ENCODE measurements at places on chromosomes 16 and 17.

GRCh38 chr17:62628831-62629555 is 1.5 kb downstream of the MRC2 start:
- DNase-seq = no peak

GRCh38 chr17:41682631-41683030 is 6.1 kb upstream of the EIF1 start:
- DNase-seq = no peak

DNA sequence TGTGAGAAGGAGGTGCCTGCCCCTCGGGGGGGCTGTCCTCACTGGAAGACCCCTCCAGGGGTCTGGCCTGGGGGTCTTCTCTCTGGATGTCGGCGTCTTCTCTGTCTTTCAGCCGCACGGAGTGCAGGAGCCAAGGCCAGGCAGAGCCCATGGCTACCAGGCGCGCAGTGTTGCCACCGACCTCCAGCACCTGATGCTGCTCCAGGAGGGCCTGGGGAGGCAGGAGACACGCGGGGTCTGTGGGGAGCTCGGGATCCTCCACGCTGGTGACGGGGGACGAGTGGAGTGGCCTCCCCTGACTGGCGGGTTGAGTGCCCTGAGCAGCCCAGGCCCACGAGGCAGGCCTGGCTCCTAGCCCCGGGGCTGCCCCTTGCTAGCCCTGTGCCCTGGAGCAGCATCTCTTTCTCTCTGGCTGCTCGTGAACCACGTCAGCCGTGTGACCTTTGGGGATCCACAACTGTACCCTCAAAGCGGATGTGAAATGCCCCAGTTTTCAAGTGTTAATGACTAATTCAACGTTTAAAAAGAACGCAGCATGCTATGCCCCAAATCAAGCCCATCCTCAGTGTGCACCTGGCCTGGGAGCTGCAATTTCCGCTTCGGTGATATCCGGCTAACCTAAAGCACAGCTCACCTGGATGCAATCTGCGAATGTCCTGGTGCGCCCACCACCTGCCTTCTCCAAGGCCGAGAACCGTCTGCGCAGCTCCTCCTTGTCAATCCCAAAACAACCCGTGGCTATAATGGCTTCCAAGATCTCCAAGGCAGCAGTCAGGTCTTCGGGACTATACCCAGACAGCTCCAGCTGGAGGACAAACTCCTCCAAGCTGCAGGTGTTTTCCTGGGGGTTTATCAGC is 62.9 kb downstream of the IL21R start:
- DNase-seq = no peak

GRCh38 chr17:66605541-66605940 is 229.4 kb upstream of the CACNG5 start:
- DNase-seq = no peak

DNA sequence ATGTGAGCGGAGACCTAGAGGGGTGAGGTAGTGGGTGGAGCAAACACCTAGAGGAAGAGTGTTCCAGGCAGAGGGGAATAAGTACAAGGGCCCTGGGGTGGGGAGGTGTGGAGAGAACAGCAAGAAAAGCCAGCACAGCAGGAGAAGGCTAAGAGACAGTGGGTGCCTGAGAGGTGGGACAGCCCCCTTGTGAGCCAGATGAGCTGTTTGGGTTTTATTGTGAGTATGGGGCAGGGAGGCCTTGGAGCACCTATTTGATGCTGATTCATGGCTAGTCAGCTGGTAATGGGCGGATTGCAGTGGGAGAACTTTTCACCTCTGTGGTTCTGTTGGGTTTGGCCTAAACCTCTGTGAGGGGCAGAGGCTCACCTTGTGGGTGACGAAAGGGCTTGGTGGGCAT is 68.4 kb downstream of the ABCC1 start:
- DNase-seq = peak; percentile 37

DNA sequence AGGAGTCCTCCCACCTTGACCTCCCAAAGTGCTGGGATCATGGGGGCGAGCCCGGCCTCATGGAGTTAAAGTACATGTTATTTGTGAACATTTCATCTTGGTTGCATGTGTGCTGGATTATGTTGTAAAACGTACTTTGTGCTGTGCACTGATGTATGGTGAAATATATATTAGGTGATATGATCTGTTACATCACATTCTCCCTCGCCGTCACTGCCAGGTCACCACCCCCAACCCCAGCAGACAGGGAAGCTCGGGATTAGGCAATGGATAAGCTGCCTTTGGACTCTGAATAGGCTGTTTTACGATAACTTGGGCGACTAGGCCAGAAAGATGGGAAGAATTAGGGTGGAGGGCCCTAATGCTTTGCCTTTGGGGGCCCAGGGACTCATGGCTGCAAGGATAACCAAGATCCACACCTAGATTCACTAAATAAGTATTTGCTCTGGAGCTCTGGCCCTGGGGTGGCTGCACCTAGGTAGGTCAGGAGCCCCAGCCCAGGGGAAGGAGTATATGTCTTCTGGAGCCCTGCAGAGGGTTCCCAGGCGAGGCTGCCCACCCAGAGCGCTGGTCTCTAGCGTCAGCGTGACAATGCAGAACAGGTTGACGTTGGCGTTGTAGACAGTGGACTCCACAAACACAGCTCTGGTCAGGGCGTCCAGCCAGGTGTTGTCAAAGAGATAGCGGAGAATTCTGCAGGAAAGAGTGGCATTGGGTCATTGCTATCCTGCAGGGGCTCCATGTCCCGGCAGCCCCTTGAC is 27.1 kb upstream of the GCSH start:
- DNase-seq = no peak
